ENCODE measurements at places on chromosomes 6 and 20.

GRCh38 chr20:18926965-18927364 is 113.4 kb downstream of the SCP2D1 start:
- DNase-seq = no peak

DNA sequence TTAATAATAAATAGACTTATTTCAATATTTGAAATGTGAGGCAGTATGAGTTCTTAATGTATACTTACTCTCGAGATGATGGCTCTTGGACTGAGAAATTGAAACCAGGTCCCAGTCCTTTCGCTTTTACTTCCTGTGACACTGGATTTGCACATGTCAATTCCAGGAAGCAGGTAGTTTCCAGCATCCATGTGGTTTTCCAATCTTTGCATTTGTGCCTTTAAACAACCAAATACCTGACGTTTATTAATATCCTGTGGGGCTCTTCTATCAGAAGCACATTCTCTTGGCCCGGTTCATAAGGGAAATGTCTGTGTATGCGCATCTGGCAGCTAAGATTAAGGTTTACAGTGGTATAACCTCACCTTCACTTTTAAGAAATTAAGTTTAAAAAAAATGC is 13.1 kb downstream of the UTRN start:
- DNase-seq = no peak

- no peak for DNase-seq
These were observed 298.8 kb downstream of the ZNF217 start for GRCh38 chr20:53294804-53295203.

GRCh38 chr6:161000632-161001031 is 9.1 kb downstream of the MAP3K4 start:
- no peak for DNase-seq

DNA sequence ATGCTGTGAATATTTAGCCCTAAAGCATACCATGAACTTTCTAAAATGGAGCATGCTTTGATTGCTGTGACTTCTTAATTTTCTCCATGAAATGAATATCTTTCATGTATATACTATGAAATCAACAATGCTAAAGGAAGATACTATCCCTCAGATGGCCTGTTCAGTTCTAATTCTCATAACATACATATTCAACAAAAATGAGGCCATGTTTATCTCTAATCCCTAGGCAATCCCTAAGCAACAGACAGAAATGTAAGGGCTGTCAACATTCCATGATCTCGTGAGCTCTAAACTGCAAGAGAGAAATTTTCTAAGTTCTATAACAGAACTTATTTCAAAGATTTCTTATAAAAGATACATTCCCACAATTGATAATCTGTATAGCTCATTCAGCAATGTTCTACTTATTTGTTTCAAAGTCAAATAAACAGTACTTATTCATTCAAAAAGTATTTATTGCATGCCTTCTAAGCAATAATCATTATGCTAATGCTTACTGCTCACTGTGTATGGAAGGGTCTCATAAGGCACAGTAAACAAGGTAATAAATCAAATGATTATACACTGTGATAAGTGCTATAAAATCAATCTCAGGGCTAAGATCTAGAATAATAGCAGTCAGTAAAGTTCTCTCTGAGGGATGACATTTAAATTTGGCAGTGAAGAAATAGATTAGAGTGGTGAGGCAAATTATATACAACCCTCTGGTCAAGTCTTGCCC is 492.9 kb downstream of the PHF3 start:
- no peak for DNase-seq

DNA sequence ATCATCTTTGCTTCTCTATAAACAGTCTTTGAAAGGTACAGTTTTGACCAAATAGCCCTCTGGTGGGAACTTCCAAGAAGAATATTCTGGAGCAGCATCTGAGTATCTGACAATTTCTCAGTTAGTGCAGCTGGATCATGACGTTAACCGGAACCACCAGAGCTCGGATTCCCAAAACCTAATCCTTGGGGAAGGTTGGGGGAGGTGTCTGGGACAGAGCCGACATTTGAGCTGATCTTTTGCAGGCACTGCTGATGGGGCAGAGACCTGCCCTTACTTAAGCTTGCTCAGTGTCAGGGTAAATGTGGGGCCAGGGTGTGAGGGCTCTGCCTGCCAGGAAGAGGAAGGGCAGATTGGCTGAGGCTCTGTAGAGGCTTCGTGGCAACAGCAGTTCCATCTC is 416.6 kb downstream of the DHX35 start:
- no peak for DNase-seq

DNA sequence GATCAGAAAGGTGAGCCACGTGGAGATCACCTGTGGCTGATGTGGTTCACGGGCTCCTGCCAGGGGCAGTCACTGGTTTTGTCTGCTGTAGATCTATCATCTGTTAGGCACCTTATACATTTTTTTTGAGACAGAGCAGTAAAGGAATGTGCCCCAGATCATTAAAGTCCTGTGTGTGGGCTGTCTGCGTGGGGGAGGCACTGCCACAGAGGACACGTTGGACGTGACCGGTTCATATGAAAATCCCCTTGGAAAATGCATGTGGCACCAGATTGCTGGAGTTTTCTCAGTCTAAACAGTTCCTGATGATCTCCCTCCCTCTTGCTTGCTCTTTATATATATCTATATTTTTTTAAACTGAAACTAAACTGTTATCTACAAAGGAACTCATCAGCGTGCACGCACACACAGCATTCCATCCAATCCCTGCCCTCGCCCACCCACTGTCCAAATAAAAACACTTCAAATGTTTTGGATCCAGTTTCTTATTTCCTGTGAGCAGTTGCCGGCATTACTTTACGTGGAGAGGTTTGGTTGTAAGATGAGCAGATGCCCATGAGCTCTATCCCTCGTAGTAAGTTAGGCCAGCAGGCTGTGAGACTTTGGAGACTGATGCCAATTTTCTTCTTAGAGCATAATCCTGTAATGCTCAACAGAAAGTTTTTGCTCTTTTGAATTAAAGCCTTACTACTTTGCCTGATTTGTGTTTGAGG is 161.6 kb upstream of the EXOC2 start:
- DNase-seq = no peak

DNA sequence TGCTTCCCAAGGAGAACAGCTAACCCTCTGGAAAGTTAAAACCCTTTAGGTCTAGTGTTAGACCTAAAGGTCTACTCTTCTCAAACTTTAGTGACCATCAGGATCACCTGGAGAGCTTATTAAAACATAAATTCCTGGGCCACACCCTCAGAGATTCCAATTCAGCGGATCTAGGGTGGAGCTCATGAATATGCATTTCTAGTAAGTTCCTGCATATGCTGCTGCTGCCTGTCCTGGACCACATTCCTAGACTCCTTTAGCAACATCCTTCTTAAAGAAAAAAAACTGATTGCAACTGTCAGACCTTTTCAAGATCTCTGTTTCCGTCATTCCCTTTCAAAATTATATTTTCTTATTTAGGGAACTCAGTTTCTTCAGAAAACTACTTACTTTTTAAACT is 31.2 kb downstream of the SNAP25 start:
- no peak for DNase-seq

DNA sequence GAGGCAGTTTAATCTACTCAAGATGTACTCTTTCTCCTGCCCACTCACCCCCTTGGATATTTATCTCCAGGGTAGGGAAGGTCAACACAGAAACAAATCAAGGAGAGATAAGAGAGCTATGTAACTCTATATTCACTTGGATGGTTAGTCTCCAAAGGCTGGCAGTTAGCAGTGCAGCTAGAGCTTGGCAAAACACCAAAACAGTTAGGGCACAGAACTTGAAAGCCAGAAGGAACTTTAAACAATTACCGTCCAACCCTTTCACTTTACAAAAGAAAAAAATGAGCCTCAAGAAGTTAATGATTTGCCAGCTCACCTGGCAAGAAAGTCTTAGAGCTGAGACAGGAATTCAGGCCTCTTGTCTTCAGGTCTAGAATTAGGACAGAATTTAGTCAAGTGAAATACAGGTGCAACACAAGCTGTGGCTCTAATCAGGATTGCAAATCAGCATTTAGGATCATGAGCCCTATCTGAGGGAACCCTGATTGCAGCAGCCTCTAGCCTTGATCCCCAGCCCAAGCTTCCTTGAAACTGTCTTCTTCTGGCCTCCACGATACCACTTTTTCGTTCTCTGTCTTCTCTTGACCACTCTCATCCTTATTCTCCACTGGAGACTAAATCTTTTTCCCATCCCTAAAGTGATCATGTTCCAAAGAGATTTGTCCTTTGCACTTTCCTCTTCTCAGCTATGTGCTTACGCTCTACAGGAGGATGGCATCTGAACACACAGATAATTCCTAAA is 14.9 kb downstream of the NEDD9 start:
- DNase-seq = no peak

- DNase-seq = no peak
These were observed 20.8 kb upstream of the CHRNA4 start for GRCh38 chr20:63381781-63382431.

- no peak for DNase-seq
These were observed 134.9 kb downstream of the SLC23A2 start for GRCh38 chr20:4866429-4866828.

DNA sequence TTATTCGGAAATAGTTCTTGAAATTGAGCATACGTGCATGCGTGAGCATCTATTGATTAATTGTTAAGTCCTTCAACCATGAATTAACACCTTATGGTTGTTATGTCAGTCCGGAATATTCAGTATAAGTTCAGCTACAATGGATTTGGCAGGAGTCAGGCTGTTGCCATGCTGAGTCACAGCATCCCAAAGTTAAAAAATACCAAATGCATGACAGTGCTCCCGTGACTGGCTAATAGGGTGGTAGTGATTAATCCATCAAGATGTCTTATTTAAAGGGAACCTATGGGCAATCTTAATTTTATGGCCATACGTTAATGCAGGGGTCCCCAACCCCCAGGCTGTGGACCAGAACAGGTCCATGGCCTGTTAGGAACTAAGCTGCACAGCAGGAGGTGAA is 10.5 kb downstream of the RAE1 start:
- peak; percentile 62 for DNase-seq

DNA sequence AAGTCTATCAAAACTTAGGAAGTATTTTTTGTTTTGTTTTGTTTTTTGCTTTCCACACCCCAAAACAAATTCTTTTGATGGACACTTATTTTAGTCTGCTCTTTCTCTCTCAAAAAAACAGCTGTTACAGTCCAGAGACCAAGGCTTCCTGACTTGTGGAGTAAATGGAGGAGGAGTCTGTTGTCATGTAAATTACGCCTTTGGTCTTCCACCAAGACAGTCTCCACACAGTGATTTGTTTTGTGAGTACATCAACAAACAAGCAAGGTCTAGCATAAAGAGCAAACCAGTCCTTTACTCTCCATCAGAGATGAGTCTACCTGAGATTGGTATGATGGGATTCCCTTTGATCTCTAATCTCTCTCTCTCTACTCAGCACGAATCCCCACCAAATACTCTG is 588.0 kb upstream of the ARID1B start:
- no peak for DNase-seq

DNA sequence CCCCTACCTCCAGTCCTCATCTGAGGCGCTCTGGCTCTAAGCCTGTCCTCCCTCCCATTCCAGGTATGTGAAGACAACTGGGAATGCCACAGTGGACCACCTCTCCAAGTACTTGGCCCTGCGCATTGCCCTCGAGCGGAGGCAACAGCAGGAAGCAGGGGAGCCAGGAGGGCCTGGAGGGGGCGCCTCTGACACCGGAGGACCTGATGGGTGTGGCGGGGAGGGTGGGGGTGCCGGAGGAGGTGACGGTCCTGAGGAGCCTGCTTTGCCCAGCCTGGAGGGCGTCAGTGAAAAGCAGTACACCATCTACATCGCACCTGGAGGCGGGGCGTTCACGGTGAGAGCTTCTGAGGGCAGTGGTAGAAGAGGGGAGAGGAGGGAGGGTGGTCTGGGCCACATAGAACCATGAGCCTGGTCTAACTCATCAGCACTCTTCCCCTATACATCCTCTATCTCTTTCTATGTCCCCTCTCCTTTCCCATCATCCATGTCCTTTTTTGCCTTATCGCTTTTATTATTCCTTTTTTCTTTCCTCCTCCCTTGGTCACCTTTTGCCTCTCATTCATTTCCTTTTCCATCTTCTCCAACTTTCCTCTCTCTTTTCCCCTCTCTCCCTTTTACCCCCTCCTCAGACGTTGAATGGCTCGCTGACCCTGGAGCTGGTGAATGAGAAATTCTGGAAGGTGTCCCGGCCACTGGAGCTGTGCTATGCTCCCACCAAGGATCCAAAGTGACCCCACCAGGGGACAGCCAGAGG is 3.5 kb downstream of the RING1 start:
- no peak for DNase-seq

GRCh38 chr20:62949962-62950361 is 2.5 kb upstream of the SLC17A9 start:
- no peak for DNase-seq

DNA sequence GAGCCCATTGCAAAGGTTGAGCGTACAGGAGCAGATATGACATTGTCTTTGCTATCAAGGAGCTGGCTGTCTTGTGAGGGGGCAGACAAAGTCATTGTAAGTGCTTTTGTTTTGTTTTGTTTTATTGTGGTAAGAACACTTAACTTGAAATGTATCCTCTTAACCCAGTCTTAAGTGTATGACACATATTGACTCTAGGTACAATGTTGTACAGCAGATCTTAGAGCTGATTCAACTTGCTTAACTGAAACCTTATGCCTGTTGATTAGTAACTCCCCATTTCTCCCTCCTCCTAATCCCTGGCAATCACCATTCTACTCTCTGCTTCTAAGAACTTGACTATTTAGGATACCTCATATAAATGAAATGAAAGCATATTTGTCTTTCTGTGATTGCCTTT is 429.0 kb downstream of the BMP2 start:
- no peak for DNase-seq

DNA sequence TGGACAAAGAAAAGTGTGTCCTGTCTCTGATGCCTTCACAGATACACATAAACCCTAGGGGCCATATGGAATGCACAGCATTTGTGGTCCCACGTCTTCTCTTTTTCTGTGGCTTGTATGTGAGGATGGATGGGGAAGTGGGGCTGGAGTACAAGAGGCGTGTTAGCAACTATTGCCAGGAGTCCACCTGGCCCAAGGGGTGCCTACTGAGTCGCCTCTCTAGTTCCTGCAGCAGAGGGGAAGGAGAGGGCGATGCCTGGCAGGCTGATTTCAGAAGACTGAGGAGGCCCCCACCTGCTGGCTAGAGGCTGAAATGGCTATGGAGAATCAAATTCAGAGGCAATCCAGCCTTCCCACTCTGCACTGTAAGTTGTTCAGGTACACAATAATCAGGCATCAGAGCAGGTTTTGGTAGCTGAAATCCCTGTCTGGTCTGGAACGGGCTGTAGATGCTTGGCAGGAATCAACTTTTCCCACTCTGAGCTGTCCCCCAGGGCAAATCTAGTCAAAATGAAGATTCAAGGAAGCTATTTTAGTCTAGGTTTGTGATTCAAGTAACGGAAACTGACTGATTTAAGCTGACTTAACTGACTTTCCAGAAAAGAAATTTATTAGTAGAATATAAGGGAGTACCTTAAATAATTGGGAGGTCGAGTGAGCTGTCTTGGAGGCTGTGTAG is 14.9 kb upstream of the PPARD start:
- DNase-seq = no peak

DNA sequence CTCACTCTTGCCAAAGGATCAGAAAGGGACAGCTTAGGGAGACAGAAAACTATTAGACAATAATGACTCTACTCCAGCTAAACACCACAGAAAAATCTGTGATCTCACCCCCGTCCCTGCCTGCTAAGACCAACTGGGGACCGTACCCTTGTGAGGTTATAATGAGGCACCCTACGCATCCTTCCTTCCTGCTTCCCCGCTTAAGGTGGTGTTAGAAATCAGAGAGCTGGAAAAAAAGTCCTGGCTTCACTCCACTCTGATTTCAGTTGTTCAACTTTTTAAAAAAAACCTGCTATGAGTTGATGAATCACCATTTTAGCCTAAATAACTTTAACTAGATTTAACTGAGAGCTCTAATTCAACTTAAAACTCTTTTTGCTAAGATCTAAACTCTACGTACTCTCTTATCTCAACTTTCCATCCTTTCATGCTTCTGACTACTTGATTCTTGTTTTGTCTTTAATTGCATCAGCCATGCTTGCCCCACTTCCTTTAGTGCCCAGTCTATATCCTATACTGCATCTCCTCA is 35.8 kb upstream of the TMEM14A start:
- DNase-seq = no peak

All from GM04504 (cell line).